Astrocyte (in vitro differentiated cells and primary cell): ENCODE measurements at places on chromosomes 5 and 9.

DNA sequence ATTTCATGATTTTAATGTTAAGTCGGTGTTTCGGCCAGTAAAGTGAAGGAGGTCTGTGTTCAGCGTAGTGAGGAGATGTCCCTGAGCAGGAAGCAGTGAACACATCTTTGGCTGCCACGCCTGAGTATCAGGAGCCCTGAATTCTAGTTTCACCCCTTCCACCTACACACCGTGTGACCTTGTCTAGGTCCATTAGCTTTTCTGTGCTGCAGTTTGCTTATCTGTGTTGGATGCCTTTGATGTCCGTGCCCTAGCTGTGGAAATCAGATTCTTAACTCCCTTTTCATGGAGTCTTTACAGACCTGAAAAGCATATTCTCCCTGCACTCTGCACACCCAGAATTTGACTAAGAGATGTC is 601 bp downstream of the FBXO38 start:
- peaks cover 23% of the 10 kb centered on the region for H3K4me1 ChIP-seq
- no peaks in the 10 kb centered on the region for H3K27me3 ChIP-seq
- H3K36me3 ChIP-seq = peaks cover 2% of the 10 kb centered on the region
- no peak for DNase-seq
- H3K4me3 ChIP-seq = peak overlapping the region; percentile 90
- peak overlapping the region; percentile 92 for H3K27ac ChIP-seq

DNA sequence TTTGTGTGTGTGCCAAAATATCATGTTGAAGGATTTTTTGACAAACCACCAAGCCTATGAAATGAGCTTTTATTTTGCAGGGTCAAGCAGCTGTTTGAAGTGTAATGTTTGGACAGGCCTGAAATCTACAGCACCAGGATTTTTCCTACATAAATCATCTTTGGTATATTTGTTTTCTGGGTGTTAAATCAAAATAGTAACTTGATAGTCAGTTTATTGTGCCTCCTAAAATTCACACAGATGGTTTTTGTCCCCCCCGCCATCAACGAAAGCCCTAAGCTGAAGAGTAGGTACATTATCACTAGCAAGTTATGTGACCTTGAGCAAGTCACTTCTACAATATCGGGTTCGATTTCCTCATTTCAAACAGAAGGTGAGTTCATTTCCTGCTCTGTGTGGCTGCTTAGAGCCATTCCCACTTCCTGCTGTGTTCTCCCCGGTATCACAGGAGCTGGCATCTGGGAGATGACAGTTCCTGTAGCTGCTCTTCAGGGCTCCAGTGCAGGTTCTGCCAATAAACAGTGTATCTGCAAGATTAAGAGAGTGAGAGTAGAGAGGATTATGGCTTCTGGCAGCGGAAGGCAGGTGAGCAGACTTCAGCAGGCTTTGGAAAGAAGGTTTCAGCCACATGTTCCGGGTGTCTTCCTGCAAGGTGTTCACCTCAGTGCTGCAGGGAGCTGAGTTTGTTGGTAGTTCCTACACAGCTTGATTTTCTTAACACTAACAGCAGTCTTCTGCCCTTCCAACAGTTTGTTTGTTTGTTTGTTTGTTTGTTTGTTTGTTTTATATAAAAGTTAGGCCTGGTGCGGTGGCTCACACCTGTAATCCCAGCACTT is 48.4 kb upstream of the GNE start:
- H3K27me3 ChIP-seq = no peaks in the 10 kb centered on the region
- peaks cover 3% of the 10 kb centered on the region for H3K4me1 ChIP-seq

GRCh38 chr9:81686614-81687520 is 2.5 kb downstream of the TLE1 start:
- peak; percentile 72 for DNase-seq
- H3K4me1 ChIP-seq = peaks cover 24% of the 10 kb centered on the region
- H3K27ac ChIP-seq = peak overlapping the region; percentile 25
- H3K4me3 ChIP-seq = peak overlapping the region; percentile 73
- H3K27me3 ChIP-seq = peaks cover 6% of the 10 kb centered on the region

DNA sequence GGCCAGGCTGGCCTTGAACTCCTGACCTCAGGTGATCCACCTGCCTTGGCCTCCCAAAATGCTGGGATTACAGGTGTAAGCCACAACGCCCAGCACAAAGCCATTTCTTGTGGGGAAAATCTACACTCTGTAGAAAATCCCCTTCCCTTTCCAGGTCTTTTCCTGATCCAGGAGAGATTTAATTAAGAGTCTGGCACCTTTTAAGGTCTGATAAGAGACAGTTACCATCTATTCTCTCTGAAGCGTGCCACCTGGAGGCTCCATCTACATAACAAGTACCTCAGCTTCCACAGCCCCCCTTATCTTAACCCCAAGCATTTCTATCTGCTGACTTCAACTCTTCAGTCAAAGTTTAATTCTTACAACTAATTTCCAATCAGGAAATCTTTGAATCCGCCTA is 71.4 kb upstream of the CDK20 start:
- H3K4me1 ChIP-seq = no peaks in the 10 kb centered on the region
- no peaks in the 10 kb centered on the region for H3K27me3 ChIP-seq
- H3K36me3 ChIP-seq = no peaks in the 10 kb centered on the region
- H3K27ac ChIP-seq = no peak overlapping the region
- no peak overlapping the region for H3K4me3 ChIP-seq

DNA sequence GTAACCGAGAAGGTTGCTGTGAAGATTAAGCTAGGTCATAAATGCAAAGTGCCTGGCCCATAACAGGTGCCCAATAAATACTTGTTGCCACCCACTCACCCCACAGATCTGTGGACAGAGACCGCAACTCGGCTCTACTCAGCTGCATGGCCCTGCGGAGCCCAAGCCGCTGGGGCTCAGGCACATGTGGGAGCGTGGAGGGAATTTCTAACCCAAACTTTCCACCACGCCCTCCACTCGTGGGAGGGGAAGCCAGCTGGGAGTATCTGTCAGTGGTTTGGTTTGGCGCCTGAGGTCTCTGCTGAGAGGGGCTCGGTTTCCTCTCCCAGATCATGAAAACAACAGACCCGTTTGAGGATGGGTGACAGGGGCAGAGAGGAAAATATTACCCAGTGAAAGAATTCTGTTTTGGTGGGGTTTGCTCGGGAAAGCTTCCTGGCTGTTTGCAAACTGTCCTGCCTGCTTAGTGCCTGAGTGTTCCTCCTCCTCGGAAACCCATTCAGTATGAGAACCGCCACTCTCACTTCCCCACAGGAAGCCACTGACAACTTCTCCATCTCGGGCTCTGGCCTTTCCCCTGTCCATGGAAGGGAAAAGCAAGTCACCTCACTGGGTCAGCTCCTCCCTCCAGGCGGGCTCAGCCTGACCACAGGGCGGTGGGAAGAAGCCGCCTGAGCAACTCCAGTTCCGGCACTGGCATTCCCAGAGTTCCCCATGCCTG is 60.1 kb downstream of the RGS3 start:
- peak; percentile 10 for DNase-seq
- no peak overlapping the region for H3K27ac ChIP-seq
- no peak overlapping the region for H3K4me3 ChIP-seq
- H3K27me3 ChIP-seq = no peaks in the 10 kb centered on the region
- H3K36me3 ChIP-seq = no peaks in the 10 kb centered on the region

DNA sequence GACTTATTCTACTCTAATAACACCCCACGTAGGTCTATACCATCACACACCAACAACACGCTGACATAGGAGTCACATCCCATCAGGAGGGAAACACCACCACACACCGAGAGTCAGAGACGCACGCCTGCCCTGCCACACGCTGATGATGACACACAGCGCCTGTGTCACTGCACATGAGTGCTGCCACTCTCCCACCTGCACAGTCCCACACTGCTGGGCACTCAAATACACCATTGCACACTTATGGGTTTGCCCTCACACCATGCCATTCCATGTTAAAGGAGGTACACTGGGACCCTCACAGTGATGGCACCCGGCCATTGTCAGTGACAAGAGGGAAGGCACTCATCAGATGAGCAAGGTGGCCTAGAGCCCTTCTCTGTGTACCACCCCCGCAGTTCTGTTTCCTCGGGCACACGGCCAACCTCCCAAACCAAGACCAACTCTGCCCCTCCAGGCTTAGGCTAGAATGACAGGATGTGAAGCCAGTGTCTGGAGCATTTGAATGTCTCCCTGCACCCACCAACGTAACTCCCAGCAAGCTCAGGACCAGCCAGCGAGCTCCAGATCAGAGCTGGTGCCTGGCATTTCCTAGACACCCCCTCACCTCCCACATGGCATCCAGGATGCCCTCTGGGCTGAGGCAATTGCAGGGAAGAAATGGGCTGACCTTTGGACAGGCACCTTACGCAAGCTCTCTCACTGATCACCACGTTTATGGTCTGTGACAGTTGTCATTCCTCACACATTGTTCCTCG is 3.6 kb upstream of the CPLX2 start:
- H3K27me3 ChIP-seq = peaks cover 7% of the 10 kb centered on the region
- no peaks in the 10 kb centered on the region for H3K36me3 ChIP-seq
- H3K27ac ChIP-seq = no peak overlapping the region
- no peaks in the 10 kb centered on the region for H3K4me1 ChIP-seq
- no peak for DNase-seq
- H3K4me3 ChIP-seq = no peak overlapping the region

DNA sequence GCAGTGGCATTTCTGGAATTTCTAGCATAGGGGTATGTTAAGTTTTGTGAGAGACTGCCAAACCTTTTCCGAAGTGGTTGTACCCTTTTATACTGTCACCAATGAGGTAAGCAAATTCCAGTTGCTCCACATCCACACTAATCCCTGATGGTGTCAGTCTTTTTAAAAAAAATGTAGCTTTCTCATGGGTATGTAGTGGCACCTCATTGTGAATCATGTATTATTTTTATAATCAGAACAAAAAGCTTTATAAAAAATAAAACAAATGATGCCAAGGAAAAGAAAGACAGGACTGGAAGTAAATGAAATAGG is 93.4 kb upstream of the CLINT1 start:
- H3K36me3 ChIP-seq = no peaks in the 10 kb centered on the region
- no peak overlapping the region for H3K27ac ChIP-seq
- no peaks in the 10 kb centered on the region for H3K27me3 ChIP-seq

- no peaks in the 10 kb centered on the region for H3K36me3 ChIP-seq
- no peak for DNase-seq
- no peaks in the 10 kb centered on the region for H3K4me1 ChIP-seq
Observed at GRCh38 chr5:164265566-164265965, 760.1 kb downstream of the MAT2B start.

DNA sequence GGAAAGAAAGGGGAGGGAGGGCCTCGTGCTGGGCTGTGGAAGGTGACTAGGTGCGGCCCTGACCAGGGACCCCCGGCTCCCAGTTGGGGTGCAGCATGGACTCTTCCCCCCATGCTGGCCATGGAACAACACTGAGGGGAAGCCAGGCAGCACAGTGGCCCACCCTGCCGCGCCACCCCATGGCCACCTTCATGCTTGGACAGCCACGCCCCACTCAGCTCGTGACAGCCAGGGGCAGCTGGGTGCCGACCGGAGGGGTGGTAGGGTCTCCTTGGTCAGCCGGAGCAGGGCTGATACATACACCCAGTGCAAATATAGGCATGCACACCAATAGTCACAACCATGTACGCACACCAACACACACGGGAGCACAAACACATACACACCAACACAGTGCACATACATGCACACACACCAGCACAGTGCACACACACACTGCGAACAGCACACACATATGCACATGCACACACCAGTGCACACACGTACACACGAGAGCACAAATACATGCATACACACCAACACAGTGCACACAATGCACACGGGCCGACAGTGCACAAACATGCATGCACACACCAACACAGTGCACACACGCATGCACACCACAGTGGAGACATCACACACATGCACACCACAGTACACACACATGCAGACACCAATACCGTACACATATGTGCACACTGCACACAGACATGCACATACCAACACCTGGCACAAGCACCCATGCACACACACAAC is 8.3 kb downstream of the SOHLH1 start:
- no peaks in the 10 kb centered on the region for H3K27me3 ChIP-seq
- H3K36me3 ChIP-seq = no peaks in the 10 kb centered on the region
- DNase-seq = no peak
- no peak overlapping the region for H3K4me3 ChIP-seq
- H3K4me1 ChIP-seq = no peaks in the 10 kb centered on the region

- no peaks in the 10 kb centered on the region for H3K27me3 ChIP-seq
- DNase-seq = no peak
- no peaks in the 10 kb centered on the region for H3K36me3 ChIP-seq
- no peak overlapping the region for H3K4me3 ChIP-seq
Observed at GRCh38 chr5:110255194-110255593, 471.3 kb downstream of the TMEM232 start.
